Activated naive CD4-positive, alpha-beta T cell treated with anti-CD3 and anti-CD28 coated beads, Interleukin-2, amount 50 U/mL, for 16 hours (primary cell): ENCODE measurements at places on chromosomes 2 and 18.

- DNase-seq, result no peak
These were observed 53.2 kb upstream of the SLC4A10 start for GRCh38 chr2:161571051-161571429.

- DNase-seq, result no peak
These were observed 7.8 kb downstream of the AFG3L2 start for GRCh38 chr18:12369211-12369610.

DNA sequence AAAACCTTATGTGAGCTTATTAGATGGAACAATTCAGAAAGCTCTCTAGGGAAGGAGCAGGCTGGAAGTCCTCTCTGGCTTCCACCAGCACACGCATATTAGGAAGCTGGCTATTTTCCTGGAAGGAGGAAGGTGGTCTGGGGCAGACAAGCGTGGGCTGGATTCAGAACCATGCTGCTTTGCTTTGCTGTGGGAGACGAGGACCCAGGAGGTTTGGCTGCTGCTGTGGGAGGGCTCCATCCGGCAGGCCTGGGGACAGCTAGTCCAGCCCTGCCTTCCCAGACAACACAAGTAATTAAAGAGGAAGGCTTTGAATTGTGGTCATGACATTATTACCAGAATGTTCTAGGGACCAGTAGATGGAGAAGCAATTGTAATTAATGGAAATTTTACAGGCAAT is 238.8 kb upstream of the MYT1L start:
- DNase-seq, result no peak

DNA sequence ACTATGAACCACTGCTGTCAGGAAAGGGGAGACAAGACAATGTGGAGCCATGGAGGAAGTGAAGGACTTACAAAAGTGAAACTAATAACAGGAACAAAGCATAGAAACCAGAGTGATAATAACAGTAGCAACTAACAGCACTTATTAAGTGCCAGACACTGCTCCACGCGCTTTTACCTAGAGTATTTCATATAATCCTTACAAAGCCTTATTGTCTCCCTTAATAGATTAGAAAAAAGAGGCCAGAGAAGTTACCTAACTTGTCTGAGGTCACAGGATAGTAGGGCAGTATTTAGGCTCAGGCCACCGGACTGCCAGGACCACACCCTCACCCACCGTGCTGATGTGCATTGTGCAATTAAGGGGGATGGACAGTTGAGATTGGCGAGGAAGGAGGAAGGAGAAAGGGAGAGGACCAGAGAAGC is 98.6 kb upstream of the NFU1 start:
- DNase-seq, result no peak

GRCh38 chr2:29253-29652 is 17.1 kb downstream of the FAM110C start:
- no peak for DNase-seq

DNA sequence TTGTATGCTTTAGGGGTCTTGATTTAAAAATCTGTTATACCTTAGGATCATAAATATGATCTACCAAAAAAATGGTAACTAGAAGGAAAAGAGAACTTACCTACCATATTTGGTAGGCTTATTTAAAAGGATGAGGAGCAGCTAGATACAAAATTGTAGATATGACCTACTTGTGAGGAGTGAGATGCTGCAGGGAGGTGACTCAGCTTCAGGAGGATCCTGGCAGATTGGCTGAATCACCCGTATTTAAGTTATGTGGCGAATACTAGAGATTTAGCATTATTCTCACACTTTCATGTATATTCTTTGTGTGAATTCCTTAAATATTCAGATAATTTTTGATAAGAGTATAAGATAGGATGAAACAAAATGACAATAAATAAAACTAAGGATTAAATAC is 657.3 kb upstream of the LINC00305 start:
- no peak for DNase-seq
